ENCODE measurements at places on chromosomes 6 and 20.

- no peak for DNase-seq
These were observed 64.1 kb upstream of the DDR1 start for GRCh38 chr6:30820193-30820592.

GRCh38 chr6:12013307-12013719 lies 1.2 kb downstream of the HIVEP1 start:
- DNase-seq = no peak

DNA sequence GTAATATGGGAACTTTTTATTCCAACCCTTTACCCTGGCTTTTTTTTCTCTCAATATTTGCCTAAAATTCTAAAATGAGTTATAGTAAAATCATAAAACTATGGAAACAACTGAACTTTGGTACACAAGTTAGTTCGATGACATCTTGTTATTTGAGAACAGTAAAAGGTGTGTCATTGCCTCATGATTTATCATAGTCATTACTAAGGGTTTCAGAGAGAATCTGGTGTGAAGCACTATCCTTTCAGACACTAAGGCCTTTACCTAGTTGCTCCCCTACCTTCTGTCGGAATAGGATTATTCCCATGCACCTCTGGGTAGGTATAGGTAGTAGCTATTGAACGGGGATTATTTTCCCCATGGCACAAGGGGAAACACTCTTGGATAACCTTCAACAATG lies 11.4 kb downstream of the TAF11 start:
- DNase-seq = no peak

GRCh38 chr6:24951811-24952299 lies 16.1 kb upstream of the RIPOR2 start:
- no peak for DNase-seq

- DNase-seq = no peak
These were observed 157.6 kb upstream of the RPS6KA2 start for GRCh38 chr6:166784691-166785090.

GRCh38 chr6:161228096-161228495 lies 45.8 kb downstream of the AGPAT4 start:
- no peak for DNase-seq

- no peak for DNase-seq
These were observed 718.9 kb downstream of the EPHA7 start for GRCh38 chr6:92700411-92700810.

GRCh38 chr20:56606174-56606945 lies 22.7 kb upstream of the TFAP2C start:
- no peak for DNase-seq

DNA sequence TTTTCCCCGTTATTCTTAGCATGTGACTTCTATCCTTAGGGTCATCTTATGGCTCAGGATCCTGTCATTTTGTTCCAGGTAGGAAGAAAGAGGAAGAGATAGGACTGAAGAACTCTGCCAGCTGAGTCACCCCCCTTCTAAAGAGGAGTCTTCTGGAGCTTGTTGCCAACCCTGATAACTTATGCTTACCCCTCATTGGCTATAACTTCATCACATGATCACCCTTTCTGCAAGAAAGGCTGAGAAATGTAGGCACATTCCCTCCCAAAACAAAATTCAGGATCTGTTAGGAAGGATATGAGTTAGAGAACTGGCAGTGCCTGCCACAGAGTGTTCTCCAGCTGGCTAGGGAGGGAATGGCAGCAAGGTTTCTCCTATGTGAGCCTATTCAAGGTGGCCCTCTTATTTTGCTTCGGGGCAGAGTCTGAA lies 35.6 kb downstream of the ARFGEF2 start:
- DNase-seq = no peak

GRCh38 chr6:135703621-135704020 lies 147.9 kb upstream of the PDE7B start:
- DNase-seq = no peak

DNA sequence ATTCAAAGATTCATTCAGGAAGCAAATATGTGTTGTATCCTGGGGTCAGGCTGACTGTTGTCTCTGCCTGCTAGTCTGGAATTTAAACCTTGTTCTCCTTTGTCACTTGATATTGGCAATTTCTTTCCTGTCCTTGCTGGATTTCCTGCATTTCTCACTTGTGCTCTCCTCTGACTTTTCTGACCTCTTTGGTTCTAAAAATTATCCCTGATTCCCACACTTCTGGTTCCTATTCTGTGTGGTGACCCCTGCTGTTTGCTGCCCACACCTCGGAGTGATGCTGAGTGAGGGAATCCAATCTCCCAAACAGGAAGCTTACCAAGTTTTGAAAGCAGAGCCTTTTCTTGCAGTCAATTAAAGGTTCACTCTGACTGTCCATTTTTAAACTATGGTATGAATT lies 345.3 kb downstream of the CDKAL1 start:
- DNase-seq = no peak

DNA sequence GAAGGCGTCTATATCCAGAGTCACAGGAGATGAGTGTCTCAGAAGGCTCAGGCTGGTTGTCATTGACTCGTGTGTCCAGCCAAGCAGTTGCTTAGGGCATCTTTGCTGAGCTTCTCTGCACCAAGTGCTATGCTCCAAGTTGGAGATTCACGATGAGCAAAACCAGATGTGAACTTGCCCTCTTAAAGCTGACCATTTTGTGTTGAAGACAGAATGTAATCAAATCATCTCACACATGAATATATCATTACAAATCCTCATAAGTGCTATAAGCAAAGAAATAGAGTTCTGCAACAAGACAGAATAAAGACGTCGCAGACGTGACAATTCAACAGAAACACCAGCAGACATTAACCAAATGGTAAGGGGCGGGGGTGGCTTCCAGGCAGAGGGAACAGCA lies 103.9 kb downstream of the ALDH8A1 start:
- DNase-seq = no peak

DNA sequence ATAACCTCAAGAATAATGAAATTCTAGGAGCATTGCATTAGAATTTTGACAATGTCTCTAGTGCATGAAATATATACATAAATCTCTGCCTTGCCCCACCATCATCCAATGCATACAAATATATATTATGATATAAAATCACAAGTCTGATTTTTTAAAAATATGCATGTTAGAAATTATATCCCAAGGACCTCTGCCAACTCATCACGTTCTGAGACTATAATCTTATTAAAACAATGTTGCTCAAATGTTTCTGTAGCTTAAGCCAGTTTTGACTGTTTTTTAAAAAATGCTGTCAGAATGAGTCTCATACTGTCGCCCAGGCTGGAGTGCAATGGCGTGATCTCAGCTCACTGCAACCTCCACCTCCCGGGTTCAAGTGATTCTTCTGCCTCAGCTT lies 287.0 kb upstream of the SOX4 start:
- DNase-seq = no peak

DNA sequence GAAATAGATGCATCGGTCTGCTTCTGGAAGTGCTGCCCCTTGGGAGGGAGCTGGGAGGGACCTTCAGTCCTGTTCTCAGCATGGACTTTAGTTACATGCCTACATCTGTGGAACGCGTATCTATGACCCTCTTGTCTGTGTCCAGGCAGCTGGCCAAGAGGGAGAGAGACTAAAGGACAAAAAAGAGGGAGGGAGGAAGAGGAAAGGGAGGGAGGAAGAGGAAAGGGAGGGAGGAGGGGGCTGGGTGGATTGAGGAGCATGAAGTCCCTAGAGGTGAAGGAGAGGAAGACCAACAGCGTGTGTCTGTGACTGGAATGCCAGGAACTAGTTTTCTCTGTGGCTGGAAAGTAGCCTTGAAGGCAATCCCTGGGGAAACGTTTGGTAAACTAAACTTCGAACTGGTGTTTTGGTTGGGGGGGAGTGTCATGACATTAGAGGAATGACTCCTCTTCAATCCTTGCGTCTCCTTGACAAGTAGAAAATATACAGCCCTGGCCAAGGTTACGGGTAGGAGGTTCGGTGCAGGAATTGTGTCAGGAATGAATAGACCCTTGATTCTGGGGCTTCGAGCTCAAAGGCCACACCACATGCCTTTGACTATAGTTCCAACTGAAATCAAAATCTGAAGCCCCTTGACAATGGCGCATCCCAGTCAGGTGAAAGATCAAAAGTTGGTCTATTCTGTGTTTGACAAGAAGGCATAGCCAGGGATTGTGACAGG lies 52.0 kb upstream of the PLEKHG1 start:
- DNase-seq = no peak

DNA sequence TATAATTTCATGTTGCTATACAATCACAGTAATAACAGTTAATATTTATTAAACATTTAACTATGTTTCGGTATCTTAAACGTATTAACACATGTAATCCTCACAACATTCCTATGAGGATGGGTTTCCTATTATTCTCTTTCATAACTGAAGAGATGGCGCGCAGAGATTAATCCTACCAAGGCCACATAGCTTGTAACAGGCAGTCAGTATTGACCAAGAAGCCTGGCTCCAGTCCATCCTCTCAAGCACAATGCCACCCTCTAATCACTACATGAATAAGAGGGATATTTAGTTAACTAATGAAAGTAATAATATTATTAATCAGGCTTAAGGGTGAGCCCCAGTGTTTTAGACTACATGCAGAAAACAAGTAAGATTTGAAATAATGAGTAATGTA lies 149.7 kb upstream of the SIM1 start:
- DNase-seq = no peak

- no peak for DNase-seq
These were observed 21.2 kb upstream of the PYGB start for GRCh38 chr20:25226433-25227316.

DNA sequence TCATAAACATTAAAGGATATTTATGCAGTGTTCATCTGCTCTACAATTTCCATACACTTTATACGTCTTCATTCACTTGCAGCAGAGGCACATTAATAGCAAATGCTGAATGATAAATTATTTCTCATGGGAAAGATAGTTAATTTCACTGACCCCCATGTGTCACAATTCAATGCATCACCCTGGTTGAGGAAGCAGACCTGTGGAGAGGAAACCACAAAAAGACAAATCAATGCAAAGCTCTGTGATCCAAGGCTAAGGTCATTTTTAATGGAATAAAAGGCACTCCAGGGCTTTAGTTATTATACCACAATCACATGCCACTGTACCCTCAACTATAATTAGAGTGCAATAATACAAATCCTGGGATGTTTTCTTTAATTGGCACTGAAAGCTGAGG lies 40.3 kb upstream of the TENT5A start:
- DNase-seq = no peak

- no peak for DNase-seq
These were observed 149.0 kb upstream of the FUT9 start for GRCh38 chr6:95866732-95867131.

GRCh38 chr20:1164871-1165270 lies 19.9 kb downstream of the TMEM74B start:
- DNase-seq = no peak

- no peak for DNase-seq
These were observed 86.9 kb upstream of the SMLR1 start for GRCh38 chr6:130740308-130740707.

- DNase-seq = no peak
These were observed 444.1 kb downstream of the KHDRBS2 start for GRCh38 chr6:61841958-61842357.

- DNase-seq = no peak
These were observed 1.3 kb upstream of the RING1 start for GRCh38 chr6:33206864-33207551.

- DNase-seq = no peak
These were observed 52.9 kb upstream of the MLN start for GRCh38 chr6:33856655-33857054.

- no peak for DNase-seq
These were observed 591.3 kb upstream of the NOX3 start for GRCh38 chr6:156046841-156047449.

DNA sequence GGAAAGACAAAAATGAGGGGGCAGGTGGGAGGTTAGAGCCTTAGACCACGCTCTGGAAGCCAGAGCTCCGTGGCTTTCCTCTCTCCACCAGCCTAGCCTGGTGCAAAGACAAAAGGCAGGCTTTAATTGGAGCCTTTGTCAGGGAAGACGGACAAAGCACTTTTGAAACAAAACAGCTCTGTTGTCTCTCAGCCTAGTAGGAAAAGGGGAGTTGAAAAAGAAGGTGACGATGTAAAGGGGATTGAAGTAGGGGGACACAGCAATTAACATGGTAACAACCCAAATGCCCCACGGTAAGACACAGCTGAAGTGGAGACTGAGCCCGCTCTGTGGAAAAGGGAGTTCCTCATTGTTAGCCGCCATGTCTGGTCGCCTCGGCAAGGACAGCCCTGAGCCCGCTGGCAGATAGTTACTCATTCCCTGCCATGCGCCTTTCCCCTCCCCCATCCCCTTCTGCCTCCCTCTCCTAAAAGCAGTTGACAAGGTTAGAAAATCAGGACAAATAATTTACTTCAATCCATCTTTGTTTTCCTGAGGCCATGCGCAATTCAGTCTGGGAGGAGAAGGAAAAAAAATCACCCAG lies 93.0 kb downstream of the TCP11 start:
- no peak for DNase-seq

- no peak for DNase-seq
These were observed 6.7 kb downstream of the RWDD2A start for GRCh38 chr6:83199863-83200225.

- no peak for DNase-seq
These were observed 36.9 kb upstream of the BLCAP start for GRCh38 chr20:37564388-37565133.

- DNase-seq = no peak
These were observed 9.5 kb upstream of the RALY start for GRCh38 chr20:33984182-33984719.
